ENCODE measurements at places on chromosomes 5 and 9.

DNA sequence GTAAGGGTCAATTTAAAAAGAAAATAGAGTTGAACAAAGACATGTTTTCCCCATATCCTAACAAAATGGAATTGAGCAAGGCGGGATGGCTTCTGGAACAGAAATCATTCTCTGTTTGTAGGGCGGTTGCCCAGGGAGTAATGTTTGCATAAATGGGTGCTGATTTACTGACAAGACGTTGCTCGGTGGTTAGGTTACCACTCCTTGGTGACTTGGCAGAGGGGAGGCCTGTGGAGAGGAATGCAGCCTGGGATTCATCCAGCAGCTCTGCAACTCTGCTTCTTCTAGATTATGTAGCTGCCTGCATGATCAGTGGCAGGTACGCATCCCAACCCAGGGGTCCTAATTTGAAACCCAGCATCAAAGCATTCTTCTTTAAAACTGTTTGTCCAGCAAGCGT, 200.2 kb downstream of the CFAP90 start:
- DNase-seq = no peak

GRCh38 chr9:116286297-116286696, 132.7 kb downstream of the PAPPA start:
- DNase-seq = peak; percentile 35

- DNase-seq = no peak
These were observed 96.1 kb downstream of the TMEM232 start for GRCh38 chr5:110630350-110630749.

DNA sequence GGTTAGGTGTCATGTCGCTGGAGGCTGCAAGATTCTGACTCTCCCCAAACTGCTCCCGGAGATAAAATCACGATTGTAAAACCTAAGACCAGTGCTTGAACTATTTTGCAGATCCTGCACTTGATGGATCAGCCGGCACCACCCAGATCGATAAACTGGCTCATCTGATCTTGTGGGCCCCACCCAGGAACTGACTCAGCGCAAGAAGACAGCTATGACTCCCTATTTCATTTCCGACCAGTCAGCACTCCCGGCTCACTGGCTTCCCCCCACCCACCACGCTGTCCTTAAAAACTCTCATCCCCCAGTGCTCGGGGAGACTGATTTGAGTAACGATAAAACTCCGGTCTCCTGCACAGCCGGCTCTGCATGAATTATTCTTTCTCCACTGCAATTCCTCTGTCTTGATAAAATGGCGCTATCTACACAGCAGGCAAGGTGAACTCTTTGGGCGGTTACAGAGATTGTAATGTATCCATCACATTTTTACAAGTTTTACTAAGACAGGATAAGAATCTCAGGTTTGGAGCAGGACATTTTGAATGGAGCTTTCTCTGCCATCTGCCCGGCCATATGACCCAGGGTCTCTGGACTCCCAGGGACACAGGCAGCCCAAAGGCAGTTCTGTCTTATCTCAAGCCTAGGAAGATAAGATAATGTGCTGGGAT, 10.6 kb upstream of the PPP1R26 start:
- DNase-seq = no peak

DNA sequence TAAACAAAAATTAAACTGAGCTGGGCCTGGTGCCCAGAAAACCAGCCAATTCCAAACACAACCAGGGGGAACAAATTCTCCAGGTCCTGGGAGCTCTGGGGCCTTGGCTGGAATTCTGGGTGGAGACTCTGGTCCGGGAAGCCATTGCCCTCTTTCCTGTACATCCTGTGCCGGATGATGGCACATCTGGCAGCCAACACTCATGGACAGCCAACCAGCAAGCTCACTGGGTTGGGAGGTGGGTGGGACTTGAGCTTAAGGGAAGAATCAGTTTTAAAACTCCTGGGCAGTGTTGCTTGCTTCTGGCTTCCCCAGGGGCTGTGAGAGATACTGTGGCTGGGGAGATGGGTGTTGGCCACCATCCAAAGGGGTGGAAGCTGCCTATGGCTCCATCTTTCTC, 56.1 kb downstream of the PCDH1 start:
- DNase-seq = no peak

DNA sequence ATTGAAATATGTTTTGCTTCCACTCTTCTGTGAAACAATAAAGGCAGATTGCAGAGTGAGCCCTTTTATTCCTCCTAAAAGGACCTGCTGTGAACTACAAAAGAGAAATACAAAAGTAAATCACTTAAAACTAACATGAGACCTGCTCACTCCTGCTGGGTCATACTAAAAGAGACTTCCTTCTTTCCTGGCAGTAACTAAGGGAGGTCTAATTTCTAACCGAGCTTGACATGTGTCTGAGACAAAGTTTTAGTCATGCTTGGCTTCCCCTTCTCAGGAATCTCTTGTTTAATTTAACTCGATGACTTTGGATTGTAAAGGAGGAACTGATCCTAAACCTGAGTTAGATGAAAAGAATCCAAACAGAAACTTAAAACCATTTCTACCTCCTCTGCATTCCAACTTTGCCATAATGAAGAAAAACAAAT, 86.4 kb upstream of the CDH6 start:
- peak; percentile 26 for DNase-seq

DNA sequence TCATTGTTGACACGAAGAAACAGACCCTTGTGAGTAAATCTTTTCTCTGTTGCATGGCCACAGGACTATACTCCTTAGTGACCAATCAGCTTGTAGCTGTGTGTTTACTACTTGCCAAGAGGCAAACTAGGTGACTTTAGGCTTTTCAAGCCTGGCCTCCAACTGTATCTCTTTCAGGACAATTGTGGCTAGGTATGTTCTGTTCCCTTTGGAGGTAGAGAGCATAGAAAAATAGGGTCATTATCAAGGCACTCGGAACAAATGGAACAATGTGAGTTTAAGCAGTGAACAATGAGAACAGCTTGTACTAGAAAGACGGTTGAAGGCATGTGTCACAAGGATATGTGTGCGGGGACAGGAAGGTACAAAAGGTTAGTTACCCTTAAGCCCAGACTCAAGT, 48.1 kb downstream of the SLC46A2 start:
- no peak for DNase-seq

GRCh38 chr9:113519426-113520108, 56.0 kb downstream of the RGS3 start:
- DNase-seq = no peak

- DNase-seq = no peak
These were observed 356.5 kb downstream of the CDH9 start for GRCh38 chr5:26681861-26682260.

GRCh38 chr5:138141734-138142133, 2.5 kb upstream of the NME5 start:
- no peak for DNase-seq

GRCh38 chr9:76600007-76600615, 141.1 kb downstream of the GCNT1 start:
- DNase-seq = no peak

- no peak for DNase-seq
These were observed 346.7 kb downstream of the EFNA5 start for GRCh38 chr5:107324071-107324470.

GRCh38 chr9:103702572-103702971, 391.5 kb upstream of the SMC2 start:
- DNase-seq = no peak

DNA sequence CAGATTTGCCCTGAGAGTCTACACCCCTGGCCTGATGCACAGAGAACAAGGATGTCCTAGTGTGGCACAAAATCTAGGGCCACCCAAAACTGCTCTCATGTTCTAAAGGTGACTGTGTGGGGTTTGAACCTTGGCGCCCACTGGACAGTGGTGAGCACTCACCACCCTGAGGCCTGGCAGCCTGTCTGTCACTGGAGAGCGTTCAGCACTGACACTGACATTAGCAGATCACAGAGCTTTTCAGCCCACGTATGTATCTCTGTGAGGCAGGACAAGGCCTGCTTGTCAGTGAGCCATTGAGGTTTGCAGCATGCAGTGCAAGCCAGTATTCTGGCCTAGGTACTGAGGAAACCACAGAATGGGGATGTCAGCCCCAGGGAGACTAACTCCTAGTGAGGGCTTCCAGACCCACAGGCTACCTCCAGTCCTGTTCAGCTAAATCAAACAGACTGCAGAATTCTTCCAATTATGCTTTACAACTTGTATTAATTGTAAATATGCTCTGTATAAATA, 38.9 kb upstream of the SLC2A8 start:
- DNase-seq = no peak

GRCh38 chr5:144028636-144029035, 141.8 kb downstream of the YIPF5 start:
- DNase-seq = no peak

- DNase-seq = no peak
These were observed 148.4 kb downstream of the TTLL11 start for GRCh38 chr9:121944711-121945191.

GRCh38 chr9:18489861-18490260, 15.9 kb downstream of the ADAMTSL1 start:
- no peak for DNase-seq

GRCh38 chr9:123355761-123356431, at the start of gene CRB2:
Gene CRB2 (plus strand): TSS chr9:123356197. CDS start chr9:123356261, 64 bp downstream.
- DNase-seq = peak; percentile 68

GRCh38 chr5:74766418-74766848, 484 bp downstream of the GFM2 start:
- DNase-seq = no peak

DNA sequence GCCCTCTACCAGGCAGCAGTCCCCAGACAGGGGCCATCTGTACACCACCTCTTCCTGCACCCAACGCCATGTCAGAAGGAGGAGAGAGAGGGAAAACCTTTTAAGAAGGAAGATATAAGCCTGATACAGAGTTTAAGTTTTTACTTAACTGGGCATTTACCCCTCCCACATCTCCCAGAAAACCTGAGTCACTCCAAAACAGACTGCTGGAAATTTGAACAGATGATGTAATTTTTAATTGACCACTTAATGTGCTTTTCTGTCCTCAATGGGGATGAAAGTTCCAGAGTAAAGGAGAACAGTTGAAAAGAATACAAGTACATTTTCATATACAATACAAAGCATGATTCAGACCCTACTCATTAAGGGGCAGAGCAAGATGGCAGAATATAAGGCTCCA, 63.9 kb downstream of the TTC39B start:
- DNase-seq = no peak

DNA sequence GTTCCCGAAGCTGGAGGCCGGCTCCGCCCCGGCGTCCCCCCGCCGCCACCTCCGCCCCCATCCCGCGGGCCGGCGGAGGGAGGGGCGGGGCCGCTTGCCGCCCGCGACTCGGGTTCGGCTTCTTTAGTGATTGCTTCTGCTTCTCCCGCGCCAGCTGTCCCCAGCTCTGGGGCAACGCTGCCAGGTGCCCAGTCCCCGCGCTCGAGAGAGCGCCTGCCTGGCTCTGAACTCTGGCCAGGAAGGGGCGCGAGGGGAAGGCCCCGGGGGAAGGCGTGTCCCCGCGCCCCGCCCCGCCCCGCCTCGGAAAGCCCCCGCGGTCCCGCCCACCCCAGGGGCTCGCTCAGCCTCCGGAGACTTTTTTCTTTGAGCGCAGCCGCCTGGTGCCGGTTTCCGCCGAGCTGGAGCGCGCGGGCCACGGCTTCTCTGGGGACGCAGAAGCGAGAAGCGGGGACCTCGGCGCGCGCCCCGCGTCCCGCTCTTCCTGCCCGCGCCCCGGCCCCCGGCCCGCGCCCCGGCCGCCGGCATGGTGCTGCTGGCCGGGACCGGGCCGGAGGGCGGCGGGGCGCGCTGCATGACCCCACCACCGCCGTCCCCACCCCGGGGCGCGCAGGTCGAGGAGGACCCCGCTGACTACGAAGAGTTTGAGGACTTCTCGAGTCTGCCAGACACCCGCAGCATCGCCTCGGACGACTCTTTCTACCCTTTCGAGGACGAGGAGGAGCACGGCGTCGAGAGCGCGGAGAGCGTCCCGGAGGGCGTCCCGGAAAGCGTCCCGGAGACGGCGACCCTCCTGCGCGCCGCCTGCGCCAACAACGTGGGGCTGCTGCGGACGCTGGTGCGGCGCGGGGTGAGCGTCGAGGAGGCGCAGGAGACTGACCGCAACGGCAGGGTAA, at the start of gene ANKRD33B:
TSS of gene ANKRD33B (plus strand) at position 126 of the 893 bp plus-strand sequence. CDS start at position 524, 398 bp downstream.
- DNase-seq = peak; percentile 84

- DNase-seq = no peak
These were observed 33.5 kb upstream of the SPARC start for GRCh38 chr5:151720215-151720614.

DNA sequence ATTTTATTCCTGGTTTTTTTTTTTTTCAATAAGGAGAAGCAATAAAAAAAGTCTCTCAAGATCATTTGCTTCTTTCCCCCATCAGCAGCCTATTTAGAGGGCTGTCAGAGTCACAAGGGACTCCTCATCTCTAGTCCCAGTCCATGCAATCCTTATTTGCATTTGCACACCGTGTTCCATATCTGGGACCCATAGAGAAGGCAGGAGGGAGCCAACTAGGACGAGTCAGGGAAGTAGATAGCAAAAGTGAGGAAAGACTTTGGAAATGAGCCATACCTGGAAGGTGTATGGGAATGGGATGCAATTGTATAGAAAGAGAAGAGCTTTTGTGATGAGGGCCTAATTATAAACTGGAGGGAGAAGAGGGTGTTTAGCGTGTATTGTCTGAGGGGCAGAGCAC, 160.0 kb downstream of the PIK3R1 start:
- no peak for DNase-seq

- no peak for DNase-seq
These were observed 297.3 kb downstream of the NR3C1 start for GRCh38 chr5:143106174-143106573.

GRCh38 chr5:157137691-157138090, 5.0 kb downstream of the MED7 start:
- no peak for DNase-seq

- DNase-seq = peak; percentile 73
These were observed 1.6 kb upstream of the SEMA6A start for GRCh38 chr5:116576053-116576713.

- DNase-seq = no peak
These were observed 154.0 kb downstream of the MCTP1 start for GRCh38 chr5:95130941-95131340.

DNA sequence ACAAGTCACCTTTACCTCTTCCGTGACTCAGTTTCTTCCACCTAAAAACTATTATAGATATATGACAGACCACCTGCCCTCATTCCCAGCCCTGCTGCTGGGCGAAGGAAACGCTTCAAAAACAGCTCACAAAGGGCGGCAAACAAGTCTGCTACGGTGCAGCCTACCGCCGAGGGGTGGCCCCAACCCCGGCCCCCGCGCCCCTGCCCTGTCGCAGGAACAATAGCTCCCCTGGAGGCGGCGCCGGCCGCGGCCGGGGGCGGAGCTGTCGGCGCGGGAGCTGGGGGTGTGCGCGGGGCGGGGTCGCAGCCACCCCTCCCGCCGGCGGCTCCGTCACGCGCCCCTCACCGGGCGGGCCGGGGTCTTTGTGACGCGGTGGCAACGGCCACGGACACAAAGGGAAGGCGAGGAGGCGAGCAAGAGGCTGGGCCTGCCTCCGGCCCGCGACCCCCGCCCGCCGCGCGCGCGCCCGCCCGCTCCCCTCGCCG, at the start of gene TMEFF1:
TSS of gene TMEFF1 (plus strand) at position 362 of the 488 bp plus-strand sequence. CDS start 396 bp downstream, outside the sequence.
- DNase-seq = peak; percentile 66

- no peak for DNase-seq
These were observed 64.4 kb upstream of the SSBP2 start for GRCh38 chr5:81815321-81815720.

DNA sequence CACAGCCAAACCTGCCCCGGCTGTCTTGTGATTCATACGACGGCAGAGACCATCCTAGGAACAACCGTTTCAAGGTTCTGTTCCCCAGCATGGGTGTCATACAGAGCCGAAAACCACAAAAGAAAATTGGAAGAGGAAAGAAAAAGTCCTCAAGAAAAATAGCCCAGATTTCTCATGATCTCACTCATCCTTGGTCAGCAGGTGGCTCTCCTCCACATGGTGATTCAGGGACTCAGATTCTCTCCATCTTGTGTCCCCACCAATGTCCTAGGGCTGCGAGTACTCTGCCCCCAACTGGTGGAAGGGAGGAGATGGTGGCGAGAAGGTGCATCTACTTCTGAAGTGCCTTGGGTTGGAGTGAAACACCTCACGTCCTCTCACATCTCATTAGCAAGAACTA, 25.6 kb downstream of the PDZD2 start:
- DNase-seq = no peak
